ENCODE measurements at places on chromosomes 5 and 9.
A peak's percentile ranks its signal among the peaks of the same experiment; 100 is the strongest.

DNA sequence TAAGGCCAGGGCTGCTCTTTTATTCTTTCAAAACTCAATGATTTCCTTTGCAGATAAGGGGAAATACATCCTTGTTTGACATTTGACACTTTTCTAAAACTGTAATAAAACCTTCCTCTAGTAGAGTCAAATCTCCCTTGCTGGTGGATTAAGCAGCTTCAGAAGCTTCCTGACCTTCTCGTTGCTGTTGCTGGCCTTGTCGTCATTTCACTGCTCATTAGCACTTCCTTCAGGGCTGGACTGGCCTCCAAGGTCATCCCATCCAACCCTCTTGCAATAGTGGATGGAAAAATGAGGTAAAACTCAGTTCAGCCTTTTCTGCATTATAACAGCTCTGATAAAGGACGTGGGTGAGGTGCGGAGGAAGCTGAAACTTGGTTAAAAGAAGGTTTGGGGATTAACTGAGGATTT, 1.1 kb upstream of the ADAMTSL1 start:
- DNase-seq: no peak

GRCh38 chr9:135906291-135907005, 898 bp downstream of the CAMSAP1 start:
- no peak for DNase-seq

- DNase-seq: no peak
Observed at GRCh38 chr5:74098941-74099340, 472.9 kb downstream of the ARHGEF28 start.

DNA sequence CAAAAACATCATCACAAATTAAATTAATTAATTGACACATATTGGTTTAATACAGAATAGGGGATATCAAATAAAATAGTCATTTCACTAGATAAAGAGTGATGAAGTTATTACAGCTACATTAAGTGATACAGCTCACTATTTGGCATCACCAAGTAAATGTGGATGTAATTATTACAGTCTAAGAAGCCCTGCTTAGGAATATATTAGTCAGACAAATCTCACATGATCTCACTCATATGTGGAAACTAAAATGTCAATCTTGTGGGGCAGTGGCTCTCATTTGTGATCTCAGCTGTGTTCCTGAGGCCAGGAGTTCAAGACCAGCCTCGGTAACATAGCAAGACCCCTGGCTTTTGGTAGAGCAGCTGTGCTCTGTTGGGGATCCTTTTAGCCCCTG, 233.4 kb upstream of the RGMB start:
- no peak for DNase-seq

DNA sequence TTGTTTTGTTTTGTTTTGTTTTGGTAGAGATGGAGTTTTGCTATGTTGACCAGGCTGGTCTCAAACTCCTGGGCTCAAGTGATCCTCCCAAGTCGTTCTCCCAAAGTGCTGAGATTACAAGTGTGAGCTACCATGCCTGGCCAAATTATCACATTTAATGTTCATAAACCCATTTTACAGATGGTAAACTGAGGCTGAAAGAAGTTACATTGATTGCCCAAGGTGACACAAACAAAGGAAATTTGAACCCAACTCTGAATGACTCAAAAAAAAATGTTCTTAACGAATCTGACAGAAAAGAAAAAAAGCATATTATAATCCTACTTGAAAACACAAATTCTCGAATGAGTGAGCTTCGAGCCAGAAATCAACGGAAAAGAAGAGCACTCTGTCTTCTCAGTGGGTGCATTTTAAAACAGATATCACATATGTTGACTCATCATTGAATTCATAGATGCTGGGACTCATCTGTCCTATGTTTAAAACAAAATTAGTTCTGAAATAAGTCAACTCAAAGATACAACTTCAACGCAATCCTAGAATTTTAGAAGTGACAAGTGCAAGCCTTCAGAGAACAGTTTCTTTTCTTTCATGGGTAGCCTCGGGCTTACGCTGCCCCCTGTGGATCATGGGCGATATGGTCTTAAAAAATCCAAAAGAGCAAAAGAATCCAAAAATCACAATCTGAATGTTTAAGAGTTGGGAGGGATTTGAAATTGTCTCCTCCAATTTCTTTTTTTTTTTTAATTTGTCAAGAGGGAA, 28.4 kb downstream of the TIMD4 start:
- peak; percentile 53 for DNase-seq

- no peak for DNase-seq
Observed at GRCh38 chr5:129412721-129413120, 47.4 kb upstream of the ADAMTS19 start.

DNA sequence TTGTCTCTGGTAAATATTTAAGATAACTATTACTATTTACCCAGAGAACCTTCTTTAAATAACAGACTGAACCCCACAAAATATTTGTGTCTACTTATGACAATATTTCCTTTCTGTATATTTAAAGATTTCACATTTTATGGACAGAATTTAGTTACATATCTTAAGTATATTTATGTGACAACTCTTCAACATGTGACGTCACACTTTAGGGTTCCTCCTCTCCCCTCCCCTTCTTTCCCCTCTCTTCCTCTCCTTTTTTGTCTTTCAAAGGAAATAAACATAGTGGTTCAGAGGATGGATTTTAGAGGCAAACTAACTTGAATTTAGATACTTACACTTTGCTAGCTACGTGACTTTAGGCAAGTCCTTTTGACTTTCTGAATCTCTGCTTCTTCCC, 655.6 kb upstream of the NUDT12 start:
- no peak for DNase-seq

DNA sequence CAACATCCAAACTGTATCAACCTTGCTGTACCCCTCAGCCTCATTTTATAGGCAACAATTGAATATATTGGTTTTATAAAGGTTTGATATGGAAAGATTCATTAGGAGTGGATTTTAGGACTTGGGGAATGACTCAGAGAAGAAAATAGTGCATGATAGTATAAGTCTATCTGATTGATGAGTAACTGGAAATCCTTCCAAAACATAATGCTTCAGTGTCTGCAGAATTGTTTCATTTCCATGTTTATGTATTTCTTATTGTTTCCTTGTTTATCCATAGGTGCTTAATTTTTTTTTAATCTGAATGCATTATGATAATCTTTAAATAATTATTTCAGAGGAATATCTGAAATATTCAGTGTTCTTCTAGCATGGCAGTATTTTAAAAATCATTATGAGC, 12.6 kb downstream of the JAK2 start:
- DNase-seq: no peak

DNA sequence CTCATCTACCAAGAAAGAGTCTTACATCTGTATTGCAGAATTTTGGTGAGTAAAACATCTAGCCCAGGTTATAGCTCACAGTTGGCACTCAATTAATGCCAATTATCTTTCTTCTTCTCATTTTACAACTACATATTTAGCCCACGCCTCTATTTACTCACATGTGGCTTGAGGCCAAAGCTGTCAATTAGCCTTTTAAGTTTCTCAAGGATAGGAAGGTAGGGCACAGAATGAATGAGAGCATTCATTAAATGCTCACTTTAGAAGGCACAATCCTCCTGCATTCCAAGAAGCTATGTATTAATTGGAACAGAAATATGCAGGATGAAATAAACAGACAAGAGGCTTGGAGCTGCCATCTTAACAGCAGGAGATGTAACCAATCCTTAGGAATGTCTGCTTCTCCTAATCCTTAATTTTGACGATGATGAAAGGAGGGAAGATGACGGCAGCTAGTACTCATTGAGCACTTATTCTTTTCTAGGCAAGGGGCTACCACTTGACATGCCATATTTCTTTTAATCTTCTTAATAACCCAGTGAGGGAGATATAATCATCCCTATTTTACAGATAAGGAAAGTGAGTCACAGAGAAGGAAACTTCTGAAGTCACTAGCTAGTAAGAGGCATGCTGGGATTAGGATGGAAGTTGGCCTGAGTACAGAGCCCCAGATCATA, 30.8 kb upstream of the PANK3 start:
- no peak for DNase-seq

DNA sequence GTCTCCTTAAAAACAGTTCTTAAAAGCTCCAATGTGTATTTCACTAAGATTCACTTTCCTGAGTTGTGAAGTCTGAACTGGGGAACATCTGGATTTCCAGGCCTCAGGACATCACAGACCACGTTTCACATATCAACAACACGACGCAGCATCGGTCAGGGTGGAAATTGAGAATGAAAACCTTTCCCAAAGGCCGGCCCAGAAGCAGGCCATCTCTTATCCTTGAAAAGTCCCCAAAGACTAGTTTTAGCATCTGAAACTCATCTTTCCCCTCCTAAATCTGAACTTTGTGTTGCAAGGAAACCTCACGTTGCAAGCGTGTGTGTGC, 96.4 kb upstream of the COL5A1 start:
- no peak for DNase-seq

DNA sequence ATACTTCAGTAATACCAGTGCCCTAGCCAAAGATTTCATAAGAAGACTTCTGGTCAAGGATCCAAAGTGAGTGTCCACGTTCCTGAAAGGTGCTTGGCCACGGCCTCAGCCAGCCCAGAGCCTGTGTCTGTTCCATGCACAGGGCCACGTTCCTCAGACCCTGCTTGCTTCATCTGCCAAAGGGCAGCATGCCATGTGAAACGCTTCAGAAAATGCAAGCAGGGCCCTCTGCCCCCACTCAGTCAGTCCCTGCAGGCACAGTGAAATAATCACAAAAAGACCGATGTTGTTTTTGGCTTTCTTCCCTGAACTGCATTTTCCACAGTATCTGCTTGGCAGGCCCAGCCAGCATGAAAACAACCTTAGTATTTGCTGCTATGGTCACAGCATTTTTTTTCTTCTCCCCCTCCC, 85.5 kb upstream of the CTSL start:
- DNase-seq: no peak

DNA sequence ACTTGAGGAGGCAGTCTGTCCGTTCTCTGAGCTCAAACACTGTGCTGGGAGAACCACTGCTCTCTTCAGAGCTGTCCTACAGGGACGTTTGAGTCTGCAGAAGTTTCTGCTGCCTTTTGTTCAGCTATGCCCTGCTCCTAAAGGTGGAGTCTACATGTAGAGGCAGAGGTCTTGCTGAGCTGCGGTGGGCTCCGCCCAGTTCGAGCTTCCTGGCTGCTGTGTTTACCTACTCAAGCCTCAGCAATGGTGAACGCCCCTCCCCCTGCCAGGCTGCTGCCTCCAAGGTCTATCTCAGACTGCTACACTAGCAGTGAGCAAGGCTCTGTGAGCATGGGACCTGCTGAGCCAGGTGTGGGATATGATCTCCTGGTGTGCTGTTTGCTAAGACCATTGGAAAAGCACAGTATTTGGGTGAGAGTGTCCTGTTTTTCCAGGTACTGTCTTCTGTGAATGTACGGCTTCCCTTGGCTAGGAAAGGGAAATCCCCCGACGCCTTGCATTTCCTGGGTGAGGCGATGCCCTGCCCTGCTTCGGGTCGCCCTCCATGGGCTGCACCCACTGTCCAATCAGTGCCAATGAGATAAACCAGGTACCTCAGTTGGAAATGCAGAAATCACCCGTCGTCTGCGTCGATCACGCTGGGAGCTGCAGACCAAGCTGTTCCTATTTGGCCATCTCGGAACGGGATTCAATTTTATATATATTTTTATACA, 58.5 kb downstream of the CNTRL start:
- peak; percentile 21 for DNase-seq
